ENCODE measurements at places on chromosomes 2 and 18.

GRCh38 chr18:78624646-78625279 lies 354.9 kb upstream of the SALL3 start:
- DNase-seq, result no peak

- DNase-seq, result no peak
Measured at GRCh38 chr2:1591978-1592907, 152.1 kb downstream of the PXDN start.

GRCh38 chr2:134926231-134926931 lies 7.8 kb downstream of the CCNT2 start:
- no peak for DNase-seq

DNA sequence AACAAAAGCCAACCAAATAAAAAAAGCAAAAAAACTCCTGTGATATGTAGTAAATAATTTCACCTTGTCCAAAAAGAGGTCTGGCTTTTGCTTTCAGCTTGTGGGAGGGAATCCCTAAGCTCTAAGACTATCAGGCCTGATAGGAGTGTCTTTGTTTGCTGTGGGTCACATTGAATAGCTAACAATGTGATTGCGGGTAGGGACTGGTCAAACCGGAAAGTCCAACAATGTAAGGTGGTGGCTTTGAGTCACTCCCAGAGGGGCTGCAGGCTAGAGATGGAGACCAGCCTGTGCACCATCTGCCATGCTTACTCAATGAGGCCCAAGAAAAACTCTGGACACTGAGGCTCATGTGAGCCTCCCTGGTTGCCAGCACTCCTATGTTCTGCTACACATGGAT lies 192.9 kb downstream of the TFCP2L1 start:
- no peak for DNase-seq

DNA sequence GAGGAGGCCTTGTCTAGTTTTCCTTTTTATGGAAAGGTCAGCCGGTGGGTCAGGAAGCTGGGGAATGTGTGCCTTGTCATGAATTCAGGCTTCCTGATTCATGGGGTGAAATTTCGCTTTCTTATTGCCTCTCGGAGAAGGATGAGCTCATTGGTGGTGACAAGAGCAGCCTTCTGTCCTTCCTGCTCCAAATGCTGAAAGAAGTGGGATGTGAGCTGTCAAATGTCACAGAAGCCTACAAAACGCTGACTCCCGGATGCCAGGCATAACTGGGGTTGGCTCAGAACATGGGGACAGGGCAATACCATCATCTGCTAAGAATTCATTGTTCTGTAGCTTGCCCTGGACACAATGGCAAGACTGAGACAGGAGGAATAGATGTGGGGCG lies 55.8 kb upstream of the FAM136A start:
- no peak for DNase-seq

DNA sequence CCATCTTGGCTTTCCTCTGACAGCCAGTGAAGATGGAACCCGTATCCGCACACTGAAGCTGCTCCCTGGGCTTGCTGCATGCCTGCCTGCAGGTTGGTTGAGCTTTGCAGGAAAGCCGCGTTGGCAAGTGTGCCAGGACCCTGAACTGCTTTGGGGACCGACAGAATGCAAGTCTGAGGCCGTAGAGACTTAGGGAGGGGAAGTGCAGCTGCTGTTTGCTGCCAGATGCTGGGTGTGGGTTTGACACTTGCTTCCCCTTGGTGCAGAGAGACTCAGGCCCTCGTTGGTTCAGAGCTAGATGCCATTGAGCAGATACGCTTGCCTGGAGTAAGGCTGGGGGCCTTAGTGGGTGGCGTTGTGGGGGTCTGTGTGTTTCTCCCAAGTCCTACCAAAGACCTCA lies 13.1 kb upstream of the PHLPP1 start:
- no peak for DNase-seq

GRCh38 chr2:127531221-127531648 lies 4.2 kb upstream of the MYO7B start:
- DNase-seq, result no peak

- no peak for DNase-seq
Measured at GRCh38 chr2:191566344-191566743, 111.6 kb upstream of the NABP1 start.
